ENCODE measurements at places on chromosomes 2 and 18.

- no peak for DNase-seq
These were observed 30.5 kb upstream of the TWIST2 start for GRCh38 chr2:238817382-238817781.

GRCh38 chr2:69253611-69254301 is 133.3 kb downstream of the GFPT1 start:
- DNase-seq: peak; percentile 93

GRCh38 chr2:66930339-66931220 is 466.6 kb upstream of the ETAA1 start:
- DNase-seq: no peak

GRCh38 chr2:70671092-70671675 is 96.8 kb downstream of the ADD2 start:
- no peak for DNase-seq

DNA sequence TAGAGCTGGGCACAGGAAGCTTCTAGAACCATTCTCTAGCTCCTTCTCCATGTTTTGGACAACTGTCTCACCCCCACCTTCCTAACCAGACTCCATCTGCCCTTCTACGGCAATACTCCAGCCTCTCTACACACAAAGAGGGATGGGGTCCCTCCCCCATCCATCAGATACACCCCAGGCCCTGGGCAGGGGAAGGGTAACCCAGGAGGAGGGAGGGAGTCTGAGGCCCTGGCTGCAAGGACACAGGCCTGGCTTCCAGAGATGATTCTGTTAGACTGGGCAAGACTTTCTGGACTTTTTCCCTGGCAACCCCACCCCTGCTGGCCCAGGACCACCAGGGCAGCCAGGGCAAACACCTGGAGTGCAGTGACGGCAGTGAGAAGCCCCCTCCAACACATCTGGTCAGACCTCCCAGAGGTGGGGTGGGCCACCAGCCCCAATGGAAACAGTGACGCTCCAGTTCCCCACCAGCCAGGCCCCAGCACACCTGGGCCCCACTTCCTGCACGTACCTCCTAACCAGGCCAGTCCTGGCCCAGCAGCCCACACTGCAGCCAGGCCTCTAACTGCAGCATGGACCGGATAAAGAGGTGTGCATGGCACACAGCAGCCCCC is 6.5 kb downstream of the CYP26B1 start:
- DNase-seq: no peak

DNA sequence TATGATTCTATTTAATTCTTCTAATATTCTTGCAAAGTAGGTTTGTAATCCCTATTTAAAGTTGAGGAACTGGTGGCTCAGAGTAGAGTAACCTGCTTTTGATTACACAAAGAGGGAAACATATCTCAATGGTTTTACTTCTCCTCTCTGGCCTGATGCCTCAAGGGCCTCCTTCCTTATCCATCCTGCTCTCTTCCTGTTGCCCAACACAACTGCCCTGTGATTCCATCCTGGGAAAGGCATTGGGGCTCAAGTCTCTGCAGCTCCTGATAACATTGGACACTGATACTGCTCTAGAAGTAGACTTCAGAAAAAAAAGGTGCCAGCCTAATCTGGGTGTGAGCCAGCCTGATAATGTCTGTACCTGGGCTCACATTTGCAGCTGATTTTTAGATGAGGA is 75.8 kb downstream of the RDH14 start:
- no peak for DNase-seq

DNA sequence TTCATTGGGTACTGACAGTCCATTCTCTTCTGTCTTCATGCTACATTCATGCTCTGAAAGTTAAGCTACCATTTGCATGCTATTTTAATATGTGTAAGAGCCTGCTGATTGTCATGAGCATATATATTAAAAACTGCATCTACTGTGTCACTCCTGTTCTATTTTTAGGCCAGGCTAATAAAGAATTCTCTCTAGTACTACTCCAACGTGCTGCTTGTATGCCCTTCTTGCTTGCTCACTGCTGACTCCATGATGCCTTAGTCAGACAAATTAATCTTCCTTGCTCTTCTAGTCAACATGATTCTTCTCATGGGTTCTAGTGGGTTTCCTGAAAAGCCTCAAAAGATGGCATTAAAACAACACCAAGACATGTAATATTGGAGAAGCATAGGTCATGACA is 1600.1 kb downstream of the DPP10 start:
- no peak for DNase-seq

DNA sequence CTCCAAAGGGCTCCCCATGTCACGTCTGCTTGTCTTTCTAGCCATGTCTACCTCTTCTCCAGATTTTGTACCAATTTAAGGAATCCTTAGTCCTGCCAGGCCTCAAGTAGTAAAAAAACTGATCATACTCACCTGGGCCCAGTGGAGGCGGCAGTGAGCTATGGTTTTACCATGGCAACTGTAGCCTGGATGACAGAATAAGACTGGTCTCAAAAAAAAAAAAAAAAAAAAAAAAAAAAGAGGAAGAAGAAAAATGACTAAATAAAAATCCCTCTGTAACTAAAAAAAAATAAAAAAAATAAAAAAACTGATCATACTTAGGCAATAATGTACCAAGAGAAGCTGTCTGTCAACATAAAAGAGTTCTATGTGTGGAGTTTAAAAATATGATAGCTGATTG is 221.6 kb downstream of the NR4A2 start:
- DNase-seq: no peak

- no peak for DNase-seq
These were observed 124.9 kb downstream of the GLI2 start for GRCh38 chr2:120860579-120860922.

DNA sequence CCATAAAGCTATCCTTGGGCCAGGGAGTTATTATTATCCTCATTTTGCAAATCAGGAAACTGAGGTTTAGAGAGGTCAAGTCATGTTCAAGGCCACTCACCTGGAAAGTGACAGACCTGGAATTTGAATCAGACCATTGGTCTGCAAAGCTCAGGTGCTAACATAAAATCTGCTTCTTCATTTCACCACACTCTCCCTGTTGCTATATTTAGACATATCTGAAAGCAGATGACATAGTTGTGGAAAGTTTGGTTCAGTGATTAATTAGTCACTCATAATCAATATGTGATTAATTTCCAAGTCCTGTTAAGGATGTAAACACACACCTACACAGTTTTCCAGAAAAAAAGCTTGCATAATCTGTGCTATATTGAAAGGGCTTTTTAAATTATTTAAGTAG is 57.4 kb downstream of the LINC00305 start:
- no peak for DNase-seq

- no peak for DNase-seq
These were observed 40.4 kb upstream of the RASGRP3 start for GRCh38 chr2:33436083-33436482.

DNA sequence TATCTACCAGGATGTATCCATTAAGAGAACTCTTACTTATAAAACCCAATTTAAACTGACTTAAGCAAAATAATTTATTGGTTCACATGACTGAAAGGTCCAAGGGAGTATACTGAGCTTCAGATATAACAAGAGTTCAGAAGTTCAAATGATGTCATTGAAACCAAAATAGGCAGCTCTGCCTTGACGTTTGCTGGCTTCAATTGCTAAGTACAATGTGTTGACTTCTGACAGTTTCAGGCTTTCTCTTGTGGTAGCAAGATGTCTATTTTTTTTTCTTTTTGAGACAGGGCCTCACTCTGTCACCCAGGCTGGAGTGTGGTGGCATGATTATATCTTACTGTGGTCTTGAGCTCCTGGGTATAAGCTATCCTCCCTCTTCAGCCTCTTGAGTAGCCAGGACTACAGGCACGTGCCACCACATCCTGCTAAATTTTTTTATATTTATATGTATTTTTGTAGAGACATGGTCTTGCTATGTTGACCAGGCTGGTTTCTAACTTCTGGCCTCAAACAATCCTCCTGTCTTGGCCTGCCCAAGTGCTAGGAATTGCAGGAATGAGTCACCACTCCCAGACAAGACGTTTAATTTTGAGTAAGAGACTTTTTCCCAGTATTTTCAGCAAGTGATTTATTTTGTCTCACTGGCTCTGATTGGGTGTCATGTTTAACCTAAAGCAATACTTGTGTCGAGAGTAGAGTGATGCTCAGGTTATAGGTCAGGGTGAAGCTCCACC is 184.8 kb downstream of the NR4A2 start:
- no peak for DNase-seq

DNA sequence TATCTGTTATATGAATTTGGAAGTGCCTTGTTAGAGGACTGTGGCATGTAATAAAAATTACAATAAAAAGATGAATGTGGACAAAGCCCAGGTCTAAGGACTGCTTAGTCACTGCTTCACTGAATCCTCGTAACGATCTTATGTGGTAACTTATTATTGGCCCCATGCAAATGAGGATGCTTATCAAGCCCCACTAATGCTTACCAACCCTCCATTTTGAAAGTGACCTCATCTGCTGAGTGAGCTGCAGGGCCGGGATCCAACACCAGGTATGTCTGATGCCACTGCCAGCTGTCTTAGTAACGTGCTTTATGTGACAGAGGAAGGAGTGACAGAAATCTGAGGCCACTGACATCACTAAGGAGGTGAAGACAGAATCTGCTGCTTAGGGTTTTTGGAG is 65.3 kb upstream of the CCDC85A start:
- DNase-seq: no peak

- no peak for DNase-seq
These were observed 31.8 kb downstream of the NYAP2 start for GRCh38 chr2:225431105-225431863.

- no peak for DNase-seq
These were observed 61.3 kb downstream of the CUL3 start for GRCh38 chr2:224523626-224524577.

DNA sequence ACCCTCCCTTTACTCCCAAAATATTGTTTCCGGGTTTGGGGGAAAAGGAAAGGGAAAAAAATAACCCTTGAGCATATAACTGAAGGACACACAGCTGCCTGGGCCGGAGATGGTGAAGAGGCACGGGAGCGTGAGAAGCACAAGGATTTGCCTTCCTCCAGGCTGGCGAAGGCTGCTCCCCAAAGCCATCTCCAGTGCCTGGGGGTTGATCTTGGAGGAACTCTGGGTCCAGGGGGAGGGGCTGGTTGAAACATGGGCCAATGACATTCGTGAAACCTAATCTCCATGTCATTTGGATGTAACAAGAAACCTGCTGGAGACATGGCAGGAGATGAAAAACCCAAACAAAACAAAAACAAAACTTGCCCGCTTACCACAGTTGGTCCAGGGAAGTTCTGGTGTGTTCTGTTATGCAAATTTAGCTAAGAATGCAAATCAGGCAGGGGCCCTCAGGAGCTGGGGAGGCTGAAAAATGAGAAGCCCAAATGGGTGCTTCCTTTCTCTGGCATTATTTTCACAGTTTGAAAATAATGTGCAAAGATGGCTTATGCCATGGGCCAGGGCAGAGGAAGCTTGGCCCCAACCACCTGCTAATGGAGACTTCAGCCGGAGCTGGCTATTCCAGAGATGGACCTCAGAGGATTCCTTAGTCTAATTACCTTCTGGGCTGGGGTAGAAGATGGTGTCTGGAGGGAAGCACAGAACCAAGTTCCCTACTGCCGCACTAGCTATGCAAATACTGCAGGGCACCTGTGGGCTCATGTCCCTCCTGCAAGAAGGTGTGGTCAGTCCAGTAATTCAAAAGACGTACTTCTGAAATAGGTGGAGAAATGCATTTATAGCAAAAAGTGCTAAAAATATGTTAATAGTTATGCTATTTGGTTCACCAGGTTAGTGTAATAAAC is 180.9 kb downstream of the BCL2 start:
- DNase-seq: no peak

DNA sequence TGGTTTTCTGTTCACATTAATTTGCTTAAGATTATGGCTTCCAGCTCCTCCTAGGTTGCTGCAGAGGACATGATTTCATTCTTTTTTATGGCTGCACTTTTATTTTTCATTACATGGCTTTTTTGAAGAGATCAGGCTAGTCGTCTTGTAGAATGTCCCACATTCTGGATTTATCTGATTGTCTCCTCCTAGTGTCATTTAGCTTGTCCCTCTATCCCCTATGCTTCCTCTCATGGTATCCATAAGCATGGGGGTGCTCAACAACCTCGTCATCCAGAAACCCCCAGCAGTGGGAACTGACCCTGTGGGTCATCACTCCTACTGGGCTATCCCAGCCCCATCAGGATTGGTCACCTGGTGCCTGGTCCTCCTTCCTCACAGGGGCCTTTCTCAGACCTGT is 49.6 kb downstream of the SERTAD2 start:
- DNase-seq: no peak

- DNase-seq: no peak
These were observed 584.3 kb downstream of the BCL11A start for GRCh38 chr2:59969161-59969560.

DNA sequence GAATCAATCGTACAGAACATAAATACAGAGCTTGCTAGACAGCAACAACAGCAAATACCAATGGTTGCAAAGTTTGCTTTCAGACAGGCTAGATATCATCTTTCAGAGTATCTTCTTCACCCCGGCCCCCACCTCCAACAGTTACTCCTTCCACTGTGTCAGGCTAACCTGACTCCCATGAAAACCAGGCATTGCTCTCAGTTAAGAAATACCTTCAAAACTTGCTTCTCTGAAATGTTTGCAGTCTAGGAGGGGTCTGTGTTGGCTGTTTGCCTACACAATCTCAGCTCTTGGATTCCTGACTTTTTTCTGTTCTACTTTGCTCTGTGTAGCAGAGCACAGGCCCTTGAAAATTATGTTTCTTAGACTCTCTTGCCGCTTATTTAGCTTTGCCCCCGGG is 599.5 kb upstream of the SYT4 start:
- no peak for DNase-seq

DNA sequence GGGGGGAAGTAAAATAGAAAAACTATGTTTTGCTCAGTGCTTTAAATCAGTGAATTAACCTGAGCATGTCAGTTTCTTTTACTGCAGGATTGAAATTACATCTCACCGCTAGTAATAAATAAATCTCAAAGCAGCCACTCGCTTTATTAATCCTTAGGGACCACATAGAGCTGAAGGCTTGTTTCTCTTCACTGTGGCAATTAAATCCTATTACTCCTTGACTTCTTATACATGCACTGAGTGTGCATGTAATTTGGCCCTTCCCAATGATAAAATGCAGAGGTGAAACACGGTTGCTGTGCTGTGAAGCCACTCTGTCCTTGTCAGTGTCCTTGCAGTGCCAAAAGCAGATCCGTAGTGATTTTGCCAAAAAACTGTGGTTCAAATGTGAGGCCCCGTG is 77.1 kb upstream of the RBM44 start:
- DNase-seq: no peak

- DNase-seq: no peak
These were observed 67.0 kb downstream of the FEZ2 start for GRCh38 chr2:36530983-36531354.

DNA sequence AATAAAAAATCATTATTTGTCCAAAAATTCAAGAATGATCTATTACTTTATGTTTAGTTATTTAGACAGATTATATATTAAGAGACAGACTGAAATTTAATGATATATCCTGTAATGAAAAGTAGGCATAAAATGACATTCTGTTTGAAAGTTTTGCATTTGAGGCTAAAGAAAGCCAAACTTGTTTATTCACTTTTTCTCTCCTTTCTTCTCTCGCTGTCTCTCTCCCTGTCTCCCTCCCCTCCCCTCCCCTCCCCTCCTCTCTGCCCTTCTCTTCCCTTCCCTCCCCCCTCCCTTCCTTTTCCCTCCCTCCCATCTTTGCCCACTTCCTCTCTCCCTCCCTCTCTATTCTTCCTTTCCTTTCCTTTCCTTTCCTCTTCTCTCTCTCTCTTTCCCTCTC is 270.6 kb downstream of the MYT1L start:
- no peak for DNase-seq

- no peak for DNase-seq
These were observed 91.9 kb upstream of the OTOS start for GRCh38 chr2:240232264-240232915.

- DNase-seq: peak; percentile 40
These were observed 56.5 kb upstream of the RAPH1 start for GRCh38 chr2:203591642-203592041.

GRCh38 chr2:10347562-10347948 is 44.9 kb downstream of the HPCAL1 start:
- no peak for DNase-seq
